ENCODE measurements at places on chromosomes 5 and 9. TPM values are rescaled to one million over a fixed set of nuclear protein-coding genes. Genes with fewer than 3 reads are reported as not detected.

GRCh38 chr5:135251093-135251492, 147.9 kb downstream of the MACROH2A1 start:
- DNase-seq = peak; percentile 1
- H3K27me3 ChIP-seq = no peaks in the 10 kb centered on the region
- no peaks in the 10 kb centered on the region for H3K4me1 ChIP-seq

DNA sequence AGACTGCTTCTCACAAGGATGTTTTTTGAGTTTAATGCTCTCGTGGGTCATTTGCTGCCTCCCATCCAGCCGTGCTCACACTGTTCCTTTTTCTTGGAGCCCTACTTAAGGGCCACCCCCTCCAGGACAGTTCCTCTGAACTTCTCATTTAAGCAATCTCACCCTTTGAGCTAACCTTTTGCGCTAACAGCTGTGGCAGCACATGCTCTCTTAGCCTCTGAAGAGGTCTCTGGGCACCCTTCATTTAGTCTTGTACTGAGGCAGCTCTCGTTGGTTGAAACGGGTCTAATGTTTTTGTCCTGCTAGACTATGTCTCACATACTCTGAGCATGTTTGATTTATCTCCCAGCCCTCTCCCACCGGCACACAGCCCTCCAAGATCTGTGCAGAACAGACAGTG, 11.8 kb downstream of the ALDH1B1 start:
- DNase-seq = no peak
- no peaks in the 10 kb centered on the region for H3K36me3 ChIP-seq
- no peaks in the 10 kb centered on the region for H3K27me3 ChIP-seq
- H3K4me1 ChIP-seq = no peaks in the 10 kb centered on the region
- H3K27ac ChIP-seq = no peak overlapping the region
- H3K4me3 ChIP-seq = no peak overlapping the region

DNA sequence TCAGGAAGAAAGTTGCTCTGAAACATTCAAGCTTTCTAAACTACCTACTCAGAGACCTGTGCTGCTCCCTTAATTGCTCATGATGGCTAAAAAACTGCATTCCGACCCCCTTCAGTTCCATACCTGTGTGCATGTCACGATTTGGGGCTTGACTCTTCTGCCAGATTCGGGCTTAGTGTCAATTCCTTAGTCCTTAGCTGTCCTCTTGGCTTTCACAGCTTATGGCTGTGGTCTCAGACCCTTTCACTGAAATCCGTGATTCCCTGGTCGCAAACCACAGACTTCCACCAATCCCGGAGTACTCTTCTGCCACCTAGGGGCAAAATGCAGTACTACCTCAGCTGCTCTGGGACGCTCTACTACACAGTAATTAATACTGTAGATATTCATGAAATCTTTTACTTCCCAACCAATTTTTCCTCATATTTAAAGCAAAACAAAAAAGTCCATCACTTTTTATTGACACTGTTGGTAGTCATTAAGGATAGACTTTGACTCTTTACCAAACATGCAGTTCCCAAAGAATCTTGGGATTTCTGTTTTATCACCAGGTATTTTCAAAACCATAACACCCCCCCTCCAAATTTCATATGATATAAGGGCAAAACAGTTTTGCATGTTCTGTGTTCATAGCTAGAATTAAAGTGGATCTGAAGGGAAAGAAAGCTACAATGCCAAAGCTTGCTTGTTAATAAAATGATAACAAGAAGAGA, 617.4 kb downstream of the SLCO4C1 start:
- no peaks in the 10 kb centered on the region for H3K4me1 ChIP-seq
- no peaks in the 10 kb centered on the region for H3K27me3 ChIP-seq
- no peak overlapping the region for H3K27ac ChIP-seq
- DNase-seq = peak; percentile 6
- H3K4me3 ChIP-seq = no peak overlapping the region

- H3K27ac ChIP-seq = no peak overlapping the region
- H3K4me3 ChIP-seq = no peak overlapping the region
- peak; percentile 2 for DNase-seq
Measured at GRCh38 chr5:172502969-172503368, 48.6 kb upstream of the SH3PXD2B start.

DNA sequence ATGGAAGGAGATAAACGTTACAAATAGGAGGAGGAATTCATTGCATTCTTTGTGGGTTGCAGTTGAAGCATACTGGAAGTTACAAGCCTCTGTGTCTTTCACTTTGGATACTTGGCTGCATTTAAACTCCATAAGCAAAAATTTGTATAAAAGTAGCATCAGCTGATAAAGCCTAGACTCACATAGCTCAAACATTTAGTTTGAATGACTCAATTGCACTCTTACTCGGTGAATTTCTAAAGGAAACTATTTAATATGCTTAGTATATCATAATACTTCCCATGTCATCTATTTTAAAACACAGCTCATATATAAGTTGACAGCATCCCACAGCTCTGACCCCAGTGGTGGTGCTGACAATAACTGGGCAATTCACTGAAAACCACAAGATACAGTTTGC, 596.6 kb upstream of the ZNF608 start:
- no peak for DNase-seq
- no peaks in the 10 kb centered on the region for H3K4me1 ChIP-seq
- H3K27me3 ChIP-seq = no peaks in the 10 kb centered on the region
- no peaks in the 10 kb centered on the region for H3K36me3 ChIP-seq

DNA sequence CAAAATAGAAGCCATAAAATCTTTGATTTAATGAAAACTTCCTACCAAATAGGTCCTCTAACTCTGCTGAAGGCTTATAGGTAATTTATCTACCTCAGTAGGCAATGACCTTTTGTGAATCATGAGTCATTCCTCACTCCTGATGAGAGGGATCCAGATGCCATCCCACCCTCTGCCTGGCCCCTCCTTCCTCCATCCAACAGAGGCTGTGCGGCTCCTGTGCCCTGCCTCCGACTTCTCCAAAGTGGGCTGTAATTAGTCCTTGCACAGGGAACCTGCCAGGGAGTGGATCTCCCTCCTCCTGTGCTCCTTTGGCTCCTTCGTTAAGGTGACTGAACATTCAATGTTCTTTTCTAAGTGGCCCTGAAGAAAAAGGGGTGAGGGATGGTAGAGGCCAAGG, 213.9 kb upstream of the TBCA start:
- no peaks in the 10 kb centered on the region for H3K4me1 ChIP-seq
- H3K4me3 ChIP-seq = no peak overlapping the region
- no peak overlapping the region for H3K27ac ChIP-seq
- no peak for DNase-seq

Gene TRIM36
- 37.3 TPM for total RNA-seq
